Esophagus squamous epithelium (tissue), 5 donors: ENCODE measurements at places on chromosomes 13 and 19. TPM values are rescaled to one million over a fixed set of nuclear protein-coding genes. Genes with fewer than 3 reads are reported as not detected.

- DNase-seq = no peak
These were observed 1.9 kb downstream of the ARHGAP33 start for GRCh38 chr19:35777086-35777841.

GRCh38 chr13:30133996-30134395 is 173.4 kb downstream of the KATNAL1 start:
- DNase-seq = no peak

GRCh38 chr19:35460608-35461007 is 12.6 kb downstream of the FFAR2 start:
- DNase-seq = no peak

DNA sequence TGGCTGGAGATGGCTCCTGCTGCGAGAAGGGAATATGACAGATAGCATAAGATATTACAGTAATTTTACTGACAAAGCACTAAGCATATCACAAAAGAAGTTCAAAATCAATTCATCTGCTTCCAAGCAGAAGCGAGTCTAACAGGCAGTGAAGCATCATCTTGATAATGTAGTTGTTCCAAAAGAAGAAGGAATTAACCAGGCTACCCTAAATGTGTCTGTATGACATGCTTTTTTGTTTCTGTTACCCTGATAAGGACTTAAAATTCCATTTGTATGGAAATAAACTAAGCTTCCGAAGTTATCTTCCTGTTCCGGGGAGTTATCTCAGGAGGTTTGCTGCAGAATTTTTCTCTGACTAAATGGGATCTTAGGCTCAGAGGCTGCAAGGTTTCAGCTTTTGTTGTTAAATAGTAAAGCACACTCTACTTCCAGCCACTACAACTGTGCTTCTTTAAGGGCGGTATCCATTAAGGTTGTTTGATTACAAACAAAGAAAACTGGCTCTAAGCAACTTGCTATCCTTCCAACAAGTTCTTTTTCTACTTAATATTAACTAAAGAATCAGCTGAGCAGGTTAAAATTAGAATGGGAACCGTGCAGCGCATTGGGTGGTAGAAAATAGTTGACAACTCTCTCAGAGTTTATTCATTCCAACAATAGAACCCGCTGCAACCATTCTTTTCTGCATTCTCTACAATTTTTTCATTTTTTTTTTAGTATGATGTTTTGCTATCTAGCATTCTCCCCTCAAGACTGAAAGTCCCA is 607.3 kb downstream of the UQCRFS1 start:
- DNase-seq = no peak

- DNase-seq = no peak
These were observed 22.8 kb downstream of the ZNF541 start for GRCh38 chr19:47550129-47550528.

DNA sequence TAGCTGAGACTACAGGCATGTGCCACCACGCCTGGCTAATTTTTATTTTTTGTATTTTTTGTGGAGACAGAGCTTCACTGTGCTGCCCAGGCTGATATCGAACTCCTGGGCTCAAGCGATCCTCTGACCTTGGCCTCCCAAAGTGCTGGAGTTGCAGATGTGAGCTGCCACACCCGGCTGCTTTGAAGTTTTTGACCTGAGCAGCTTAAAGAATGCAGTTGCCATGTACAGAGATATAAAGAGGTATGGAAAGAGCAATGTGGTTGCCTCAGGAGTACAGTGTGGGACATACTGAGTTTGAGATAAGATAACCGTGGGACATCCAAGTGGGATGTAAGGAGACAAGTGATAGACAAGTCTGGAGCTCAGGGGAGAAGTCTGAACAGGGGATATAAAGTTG is 82.7 kb upstream of the LSM14A start:
- DNase-seq = no peak

The MCF2L gene
- 13.0 TPM for total RNA-seq

DNA sequence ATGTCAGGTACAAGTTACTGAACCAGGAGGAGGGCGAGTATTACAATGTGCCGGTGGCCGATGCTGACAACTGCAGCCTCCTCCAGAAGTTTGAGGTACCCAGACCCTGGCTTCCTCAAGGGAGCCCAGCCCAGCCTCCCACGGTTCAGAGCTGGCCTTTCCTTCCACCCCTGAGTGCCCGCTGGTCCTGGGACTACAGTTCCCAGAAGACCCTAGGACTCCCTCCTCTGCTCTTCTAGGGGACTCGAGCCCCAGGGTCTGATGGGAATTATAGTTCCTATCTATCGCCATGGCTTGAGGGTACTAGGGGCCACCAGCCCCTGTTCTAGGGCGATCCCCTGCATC is 11.0 kb downstream of the PRKCG start:
- no peak for DNase-seq

The NR2C2AP gene
- 14.7 TPM for total RNA-seq

GRCh38 chr13:41851351-41851750 is 109.6 kb downstream of the VWA8 start:
- DNase-seq = no peak

The BEST2 gene
- total RNA-seq = 0.27 TPM

DNA sequence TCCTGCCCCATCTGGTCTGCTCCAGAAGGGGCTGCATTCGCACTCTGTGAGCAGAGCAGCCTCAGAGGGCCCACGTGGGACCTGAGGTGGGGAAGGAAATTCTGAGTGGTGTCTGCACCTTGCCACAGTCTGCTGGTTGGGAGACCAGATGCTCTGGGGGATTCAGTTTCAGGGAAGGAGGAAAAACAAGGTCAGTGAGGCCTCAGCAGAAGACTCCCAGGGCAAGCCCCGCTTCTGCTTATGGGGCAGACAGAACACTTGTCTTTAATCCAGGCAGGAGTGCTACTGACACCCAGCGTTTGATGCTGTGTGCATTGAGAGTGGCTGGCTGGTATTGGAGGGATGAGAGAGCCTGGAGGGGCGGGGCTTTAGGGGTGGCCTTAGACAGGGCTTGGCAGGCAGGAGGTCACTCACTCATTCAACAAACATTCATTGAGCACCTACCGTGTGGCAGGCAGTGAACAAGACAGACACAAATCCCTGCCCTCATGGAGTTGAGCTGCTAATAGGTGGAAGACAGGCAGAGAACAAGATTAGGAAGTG is 4.9 kb upstream of the CLEC17A start:
- DNase-seq = no peak

DNA sequence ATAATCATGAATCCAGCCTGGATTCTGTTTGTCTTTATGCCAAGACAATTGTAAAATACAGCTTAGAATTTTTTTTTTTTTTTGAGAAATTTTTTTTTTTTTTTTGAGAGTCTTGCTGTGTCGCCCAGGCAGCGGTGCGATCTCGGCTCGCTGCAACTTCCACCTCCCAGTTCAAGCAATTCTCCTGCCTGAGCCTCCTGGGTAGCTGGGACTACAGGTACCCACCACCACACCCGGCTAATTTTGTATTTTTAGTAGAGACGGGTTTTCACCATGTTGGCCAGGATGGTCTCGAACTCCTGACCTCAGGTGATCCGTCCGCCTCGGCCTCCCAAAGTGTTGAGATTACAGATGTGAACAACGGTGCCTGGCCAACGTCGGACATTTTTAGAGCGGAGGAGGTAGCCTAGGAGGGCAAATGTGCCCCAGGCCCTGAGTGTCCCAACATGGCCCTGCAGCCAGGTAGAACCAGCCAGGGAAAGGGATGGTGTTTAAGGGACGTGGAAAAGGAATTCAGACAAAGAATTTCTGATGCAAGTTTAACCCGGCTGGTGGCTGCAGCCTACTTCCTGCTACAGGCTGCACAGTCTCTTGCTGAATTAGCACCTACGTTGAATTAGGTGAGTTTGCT is 89.8 kb downstream of the GNG7 start:
- no peak for DNase-seq

DNA sequence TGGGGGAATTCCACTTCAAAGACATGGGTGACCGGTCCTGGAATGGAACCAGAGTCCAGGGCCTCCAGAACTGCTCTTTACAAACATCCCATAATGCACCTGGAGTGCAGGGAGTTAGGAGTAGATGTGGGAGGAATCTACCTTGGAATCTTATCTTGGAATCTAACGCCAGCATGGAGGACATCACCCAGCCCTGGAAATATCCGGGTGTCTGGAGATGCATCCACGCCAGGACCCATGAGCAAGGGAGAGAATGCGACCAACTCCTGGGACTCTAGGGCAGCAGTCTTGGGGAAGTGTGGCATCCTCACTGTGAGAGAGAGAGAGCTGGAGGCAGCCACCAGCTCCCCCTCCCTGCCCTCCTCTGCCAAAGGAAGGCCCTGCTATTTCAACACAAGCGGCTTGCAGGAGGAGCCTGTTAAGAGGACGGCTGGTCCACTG is 211.8 kb downstream of the UQCRFS1 start:
- DNase-seq = no peak

The KCNK6 gene
- 25.4 TPM for total RNA-seq

The ZNF726 gene
- 3.4 TPM for total RNA-seq

The HRC gene
- total RNA-seq = 1.1 TPM

The ZNF20 gene
- total RNA-seq = 4.3 TPM

DNA sequence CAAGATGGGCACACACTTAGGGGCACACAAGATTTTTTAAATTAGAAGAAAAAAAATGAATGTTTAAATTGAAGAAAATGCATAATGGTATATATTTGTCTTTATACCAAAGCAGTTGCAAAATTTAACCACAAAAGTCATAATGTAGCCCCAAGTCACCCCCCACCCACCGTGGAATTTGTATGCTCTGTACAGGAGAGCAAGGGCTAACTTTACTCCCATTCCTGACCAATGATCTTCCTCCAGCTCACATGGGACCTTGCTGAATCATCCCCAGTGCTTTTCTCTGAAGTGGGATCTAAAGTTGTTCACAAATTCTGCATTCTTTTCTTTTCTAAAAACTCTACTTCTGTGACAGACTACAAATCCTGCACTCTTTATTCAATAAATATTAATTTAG is 597.0 kb downstream of the UQCRFS1 start:
- no peak for DNase-seq

DNA sequence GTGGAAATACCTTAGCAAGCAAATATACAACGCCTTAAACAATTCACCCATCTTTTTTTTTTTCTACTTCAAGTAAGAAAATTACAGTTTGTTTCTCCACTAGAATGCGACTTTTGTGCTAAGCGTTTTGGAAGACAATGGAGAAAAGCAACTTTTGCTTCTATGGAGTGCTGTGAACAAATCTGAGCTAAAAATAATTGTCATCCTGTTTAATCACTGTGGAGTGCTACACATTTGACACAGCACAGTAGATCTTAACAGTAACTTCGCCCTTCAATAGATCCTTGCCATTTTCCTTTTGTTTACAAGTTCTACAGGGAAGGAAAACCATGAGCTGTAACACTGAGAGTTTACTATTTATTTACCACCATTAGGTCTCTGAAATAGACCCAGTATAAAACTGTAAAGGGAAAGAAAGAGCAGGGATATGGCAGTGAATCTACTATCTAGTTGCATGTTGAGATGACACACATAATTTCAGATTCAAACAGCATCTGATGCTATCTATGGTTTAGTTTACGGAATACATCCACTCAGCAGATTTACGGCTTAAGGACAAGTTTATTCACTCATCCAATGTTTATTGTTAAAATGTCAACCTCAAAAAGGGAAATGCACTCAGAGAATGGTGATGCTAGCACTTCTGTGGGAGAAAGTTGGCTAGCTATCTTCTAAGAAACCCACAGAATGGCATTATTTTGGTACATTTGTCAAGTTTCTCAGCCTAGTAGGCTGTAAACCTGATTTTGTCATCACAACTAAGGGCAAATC is 175.3 kb downstream of the VWA8 start:
- DNase-seq = no peak

The CTXN1 gene
- total RNA-seq = 0.75 TPM

The SLAIN1 gene
- 3.0 TPM for total RNA-seq

DNA sequence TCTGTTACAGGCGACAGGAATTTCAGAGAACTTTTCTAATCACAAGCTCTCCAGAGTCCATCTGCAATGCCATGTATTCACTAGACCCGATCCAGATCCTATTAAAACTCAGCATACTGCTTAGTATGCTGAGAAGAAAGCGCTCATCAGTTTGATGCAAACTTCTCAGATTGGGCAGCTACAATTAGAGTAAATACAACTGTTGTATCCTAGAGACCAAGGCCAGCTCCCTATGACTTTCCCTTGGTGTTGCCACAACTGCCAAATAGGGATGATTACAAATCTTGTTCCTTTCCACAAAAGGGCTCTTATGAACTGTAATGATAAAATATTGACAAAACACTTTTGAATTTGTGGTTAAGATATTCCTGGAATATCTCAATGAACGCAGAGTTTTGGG is 191.2 kb downstream of the SPRY2 start:
- no peak for DNase-seq

GRCh38 chr19:49497047-49497788 is 984 bp downstream of the RPS11 start:
- no peak for DNase-seq

DNA sequence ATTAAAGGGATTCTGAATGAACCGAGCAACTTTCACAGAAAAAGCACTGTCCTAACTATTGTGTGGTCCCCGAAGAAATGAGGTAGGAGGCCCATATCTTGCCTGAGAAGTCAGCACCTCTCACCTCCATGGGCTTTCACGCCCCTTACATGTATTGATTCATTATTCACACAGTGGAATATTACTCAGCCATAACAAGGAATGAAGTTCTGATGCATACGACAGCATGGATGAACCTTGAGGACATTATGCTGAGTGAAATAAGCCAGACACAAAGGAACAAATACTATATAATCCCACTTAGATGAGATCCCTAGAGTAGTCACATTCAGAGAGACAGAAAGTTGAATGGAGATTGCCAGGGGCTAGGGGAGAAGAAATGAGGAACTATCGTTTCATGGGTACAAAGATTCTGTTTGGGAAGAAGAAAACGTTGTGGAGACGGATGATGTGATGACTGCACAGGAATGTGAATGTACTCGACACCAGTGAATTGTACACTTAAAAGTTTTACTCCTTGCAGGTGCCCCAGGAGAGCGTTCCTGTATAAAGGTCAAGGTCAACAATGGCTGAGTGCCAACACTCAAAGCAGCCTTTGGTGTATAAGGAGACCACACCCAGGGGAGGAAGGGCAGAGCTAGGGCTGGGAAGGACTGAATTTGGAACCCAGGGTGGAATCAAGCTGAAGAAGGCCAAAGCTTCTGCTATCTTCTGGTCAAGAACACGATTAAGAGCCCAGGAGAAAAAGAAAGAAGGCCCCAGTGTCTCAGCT is 22.5 kb downstream of the ZIC5 start:
- no peak for DNase-seq

- DNase-seq = no peak
These were observed 436.6 kb upstream of the KLF12 start for GRCh38 chr13:74570834-74571233.

- DNase-seq = no peak
These were observed 756.5 kb downstream of the SLITRK1 start for GRCh38 chr13:83125791-83126190.

DNA sequence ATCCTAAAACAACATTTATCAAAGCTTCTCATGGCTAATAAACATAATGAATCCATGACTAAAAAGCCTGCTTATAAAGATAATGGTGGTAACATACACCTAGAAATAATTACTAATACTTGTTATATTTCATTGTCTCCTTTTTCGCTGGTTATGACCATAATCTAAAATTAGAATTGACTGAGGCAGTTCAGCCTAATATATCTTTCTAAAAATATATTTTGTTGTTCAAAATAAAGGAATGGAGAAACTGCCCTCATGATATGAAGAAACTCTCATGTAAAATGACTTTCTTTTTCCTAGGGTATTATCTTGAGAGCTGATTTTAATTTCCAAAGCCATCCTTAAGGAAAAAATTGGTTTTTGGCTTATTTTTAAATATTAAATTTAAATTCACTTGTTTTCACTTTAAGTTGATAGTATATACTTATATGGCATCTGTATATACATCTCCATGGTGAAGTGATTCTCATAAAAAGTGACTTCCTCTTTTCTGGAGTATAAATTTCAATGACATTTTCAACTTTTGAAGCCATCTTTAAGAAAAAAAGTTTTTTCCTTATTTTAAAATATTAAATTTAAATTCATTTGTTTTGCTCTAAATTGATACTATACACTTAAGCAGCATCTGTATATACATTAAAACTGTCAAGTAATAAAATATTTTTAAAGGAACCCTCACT is 204.6 kb downstream of the VWA8 start:
- no peak for DNase-seq
